Central memory CD4-positive, alpha-beta T cell (primary cell): ENCODE measurements at places on chromosomes 16 and 17.

DNA sequence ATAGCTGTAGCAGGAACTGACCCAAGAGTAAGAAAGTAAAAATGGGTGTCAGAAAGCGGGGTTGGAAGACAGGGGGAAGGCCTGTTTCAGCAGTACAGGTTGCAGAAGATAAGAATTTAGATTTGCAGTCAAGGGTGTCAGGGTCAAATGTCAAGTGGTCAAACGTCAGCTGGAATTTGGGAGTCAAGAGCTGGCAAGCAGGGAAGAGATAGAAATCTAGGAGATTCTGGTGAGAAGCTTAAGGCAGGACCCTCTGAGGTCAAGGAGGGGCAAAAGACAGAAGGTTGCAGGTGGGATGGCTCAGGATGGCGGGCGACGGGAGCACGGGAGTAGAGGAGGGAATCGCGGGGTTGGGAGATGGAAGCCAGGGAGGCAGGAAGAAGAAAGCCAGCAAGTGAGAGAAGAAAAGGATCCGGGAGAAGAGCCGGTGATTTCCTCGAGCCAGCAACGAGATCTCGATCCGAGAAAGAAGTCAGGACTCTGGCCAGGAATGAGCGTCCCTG is 335 bp downstream of the SLC25A35 start:
- no peak for DNase-seq

GRCh38 chr17:8314797-8315763 is 5.0 kb downstream of the ARHGEF15 start:
- DNase-seq = no peak

- DNase-seq = no peak
Observed at GRCh38 chr17:45370949-45371413, 54.2 kb upstream of the MAP3K14 start.

DNA sequence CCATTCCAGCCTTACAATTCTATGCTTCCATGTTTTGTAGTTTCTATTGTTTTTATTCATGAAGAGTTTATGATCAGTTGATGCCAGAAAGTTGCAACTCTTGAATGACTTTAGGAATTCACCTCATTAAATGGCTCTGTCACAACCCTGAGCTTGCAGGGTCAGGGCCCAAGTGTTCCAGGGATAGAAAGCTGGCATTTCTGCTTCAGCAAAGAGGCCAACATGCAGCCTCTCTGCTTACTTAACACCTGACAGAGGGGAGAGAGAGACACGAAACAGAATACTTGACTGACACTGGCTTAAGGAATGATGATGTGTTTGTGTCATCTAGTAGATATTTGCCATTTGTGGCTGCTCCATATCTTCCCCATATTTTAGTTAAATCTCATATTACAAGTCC is 328.1 kb downstream of the CA10 start:
- no peak for DNase-seq

DNA sequence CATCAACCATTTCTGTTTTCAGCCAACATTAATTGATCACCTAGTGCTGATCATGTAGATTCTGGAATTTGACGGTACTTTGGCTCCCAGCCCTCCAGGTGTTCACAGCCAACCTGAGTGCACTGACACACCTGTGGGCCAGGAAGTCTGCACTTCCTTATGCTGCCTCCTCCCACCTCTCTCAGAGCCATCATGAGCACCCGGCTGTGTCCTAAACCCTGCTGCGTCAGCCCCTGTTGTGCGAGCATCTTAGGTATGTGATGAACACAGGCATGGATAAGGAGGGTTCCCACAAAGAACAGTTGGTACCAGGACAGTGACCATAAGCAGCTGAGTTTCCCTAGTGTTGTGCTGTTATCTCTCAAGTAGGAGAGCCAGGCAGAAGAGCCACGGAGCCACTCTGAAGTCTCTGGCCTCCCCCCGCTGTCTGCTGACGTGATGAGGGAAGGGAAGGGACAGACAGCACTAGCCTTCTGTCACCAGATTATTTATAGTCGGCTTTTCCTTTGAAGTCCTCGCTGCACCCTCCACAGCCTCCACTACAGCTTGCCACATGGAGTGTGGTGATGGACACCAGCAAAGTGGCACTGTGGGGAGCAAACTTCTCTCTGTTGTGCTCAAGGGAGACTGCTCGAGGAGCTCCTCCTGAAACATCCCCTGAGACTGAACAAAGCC is 162.8 kb upstream of the ANKFN1 start:
- no peak for DNase-seq

DNA sequence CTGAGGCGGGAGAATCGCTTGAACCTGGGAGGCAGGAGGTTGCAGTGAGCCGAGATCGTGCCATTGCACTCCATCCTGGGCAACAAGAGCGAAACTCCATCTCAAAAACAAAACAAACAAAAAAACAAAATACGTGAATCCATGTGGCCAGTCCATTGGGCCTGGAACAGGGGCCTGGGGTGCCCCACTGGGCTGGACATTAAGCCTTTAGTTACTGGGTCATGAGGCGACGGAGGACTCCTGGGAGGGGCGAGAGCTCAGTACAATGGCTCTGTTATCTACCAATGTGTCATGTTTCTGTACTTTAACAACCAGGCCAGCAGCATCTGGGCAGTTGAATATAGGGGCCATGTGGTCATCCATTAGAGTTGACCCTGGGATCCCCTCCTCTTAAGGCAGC is 18.9 kb upstream of the CLEC18A start:
- no peak for DNase-seq

- DNase-seq = no peak
Observed at GRCh38 chr17:4734857-4735475, 3.7 kb downstream of the MED11 start.

GRCh38 chr16:13554005-13554404 is 365.9 kb upstream of the ERCC4 start:
- no peak for DNase-seq

DNA sequence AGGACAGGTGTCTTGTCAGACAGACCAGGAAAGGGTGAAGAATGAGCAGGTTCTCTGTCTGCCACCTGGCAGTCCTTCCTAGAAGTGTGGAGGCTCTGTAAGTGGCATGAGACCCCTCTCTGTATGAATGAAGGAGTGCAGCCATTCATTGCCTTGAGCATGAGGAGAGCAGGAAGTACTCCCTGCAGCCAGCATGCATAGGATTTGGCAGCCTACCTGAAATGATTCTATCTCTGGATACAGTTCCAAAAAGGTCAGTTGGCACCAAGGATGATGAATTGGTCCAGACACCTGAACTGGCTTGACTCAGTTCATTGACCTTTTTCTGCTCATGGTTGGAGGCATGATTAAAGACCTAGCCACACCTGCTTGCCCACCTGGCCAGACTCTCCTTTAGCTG is 163.0 kb downstream of the PRKCB start:
- DNase-seq = no peak

GRCh38 chr17:33651686-33652085 is 358.6 kb upstream of the ASIC2 start:
- DNase-seq = no peak

DNA sequence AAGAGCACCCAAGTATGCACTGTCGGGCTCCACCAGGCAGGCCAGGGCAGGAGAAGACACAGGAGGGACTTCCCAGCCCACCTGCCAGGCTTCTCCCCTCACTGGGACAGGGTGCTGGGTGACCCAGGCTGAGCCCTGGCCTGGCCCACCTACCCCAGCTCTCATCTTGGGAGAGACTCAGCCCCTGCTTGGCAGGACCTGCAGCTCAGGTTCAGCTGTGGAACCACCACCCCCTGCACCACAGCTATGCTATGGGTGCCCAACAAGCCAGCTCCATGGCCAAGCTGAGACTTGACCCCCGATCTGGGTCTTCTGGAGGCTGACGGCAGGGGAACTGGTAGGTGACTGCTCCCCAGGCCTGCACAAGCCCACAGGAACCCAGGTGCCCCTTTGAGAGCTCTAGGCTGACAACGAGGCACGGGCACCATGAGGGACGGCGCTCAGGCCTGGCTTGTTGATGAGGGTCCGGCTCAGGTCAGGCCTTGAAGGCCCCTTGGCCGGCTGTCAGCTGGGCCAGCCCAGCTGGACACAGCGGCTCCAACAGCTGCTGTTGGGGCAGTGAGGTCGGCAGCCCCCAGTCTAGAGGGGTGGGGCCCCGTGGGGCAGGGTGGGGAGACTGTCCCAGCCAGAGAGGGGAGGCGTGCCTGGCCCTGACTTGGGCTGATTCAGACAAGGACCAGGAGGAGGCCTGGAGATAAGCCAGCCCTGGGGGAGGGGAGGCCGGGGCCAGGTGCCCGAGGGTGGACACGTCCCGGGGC is 4.6 kb downstream of the RPUSD1 start:
- DNase-seq = no peak

DNA sequence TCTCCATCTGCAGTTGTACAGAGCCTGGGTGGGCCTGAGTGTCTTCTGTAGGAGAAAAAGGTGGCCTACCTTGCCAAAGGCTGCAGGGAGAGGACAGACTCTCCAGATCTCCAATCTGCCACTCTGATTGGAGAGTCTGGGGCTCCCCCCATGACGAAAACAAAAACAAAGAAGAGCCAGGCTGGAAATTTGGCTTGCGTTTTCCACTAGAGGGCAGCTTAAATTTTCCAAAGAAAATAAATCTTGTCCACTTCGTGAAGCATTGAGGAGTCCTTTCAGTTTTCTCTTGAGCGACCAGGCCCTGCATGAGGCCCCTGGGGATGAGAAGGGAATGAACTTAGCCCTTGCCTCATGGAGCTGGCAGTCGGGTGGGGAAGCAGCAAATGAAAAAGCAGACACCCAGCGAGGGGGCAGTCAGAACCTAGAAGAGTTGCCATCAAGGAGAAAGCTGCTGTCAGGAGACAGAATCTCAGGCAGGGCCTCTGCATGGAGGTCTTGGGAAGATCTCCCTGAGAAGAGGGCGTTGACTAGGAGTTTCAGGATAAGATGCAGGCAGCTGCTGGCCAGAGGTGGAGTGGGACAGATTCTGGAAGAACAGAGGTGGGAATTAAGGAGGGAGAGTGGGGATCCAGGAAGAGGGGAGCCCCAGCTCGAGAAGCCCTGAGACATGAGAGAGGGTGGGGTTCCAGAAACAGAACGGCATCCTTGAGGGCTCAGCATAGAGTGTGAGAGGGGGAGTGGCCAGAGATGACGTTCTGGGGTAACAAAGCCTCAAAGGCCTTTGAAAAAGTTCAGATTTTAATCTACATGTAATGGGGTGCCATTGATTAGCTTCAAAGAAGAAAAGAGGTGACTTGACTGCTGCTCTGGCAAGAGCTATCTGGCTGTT is 8.4 kb upstream of the SHCBP1 start:
- DNase-seq = no peak

DNA sequence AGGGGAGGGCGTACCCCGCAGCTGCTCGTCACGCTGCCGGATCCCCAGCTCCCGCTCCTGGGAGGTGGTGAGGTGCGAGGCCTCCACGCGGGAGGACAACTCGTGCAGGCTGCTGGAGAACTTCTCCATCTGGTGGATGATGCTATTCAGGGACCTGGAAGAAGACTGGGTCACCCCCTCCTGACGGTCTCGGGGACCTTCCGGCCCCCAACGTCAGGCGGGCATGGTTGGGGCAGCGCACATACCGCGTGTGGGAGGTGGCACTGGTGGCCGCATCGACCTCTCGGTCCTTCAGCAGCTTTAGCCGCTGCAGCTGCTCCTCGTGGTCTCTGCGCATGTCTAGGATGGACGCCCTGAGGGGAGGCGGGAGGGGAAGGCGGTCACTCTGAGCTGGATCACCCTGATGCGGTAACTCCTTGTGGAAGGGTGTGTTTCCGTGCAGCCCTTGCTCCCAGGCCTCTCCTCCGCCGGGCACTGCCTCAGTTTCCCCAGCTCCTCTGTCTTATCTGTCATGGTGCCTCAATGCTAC is 13.3 kb upstream of the MRPL38 start:
- DNase-seq = no peak

DNA sequence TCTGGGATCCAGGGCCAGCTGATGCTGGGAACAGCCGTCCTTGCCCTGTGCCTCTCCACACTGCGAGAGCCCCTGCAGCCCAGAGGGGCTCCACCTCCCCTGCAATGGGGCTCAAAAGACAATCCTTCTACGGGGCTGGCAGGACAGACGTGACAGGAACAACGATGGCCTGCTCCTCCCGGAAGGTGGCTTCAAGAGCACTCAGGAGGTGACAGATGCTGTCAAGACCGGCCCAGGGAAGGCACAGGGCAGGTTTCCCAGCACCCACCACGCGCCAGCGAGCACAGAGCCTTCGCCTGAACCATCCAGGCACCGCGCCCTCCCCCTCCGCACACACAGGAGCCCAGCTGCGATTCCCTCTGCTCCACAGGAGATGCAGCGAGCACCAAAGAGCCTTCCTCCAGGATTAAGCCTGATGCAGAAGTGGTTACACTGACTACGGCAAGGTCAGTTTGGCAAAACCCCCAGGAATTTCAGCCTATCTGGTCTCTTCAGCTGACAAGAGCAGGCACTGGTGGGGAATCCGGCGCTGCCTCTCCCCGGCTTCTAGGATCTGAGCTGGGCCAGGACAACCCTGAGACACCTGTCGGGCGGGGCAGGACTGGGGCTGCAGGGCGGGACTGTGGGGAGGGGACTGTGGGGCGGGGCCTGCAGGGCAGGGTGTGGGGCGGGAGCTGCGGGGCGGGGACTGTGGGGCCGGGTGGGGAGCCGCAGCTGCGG is 103.4 kb downstream of the ZNF778 start:
- DNase-seq = no peak

DNA sequence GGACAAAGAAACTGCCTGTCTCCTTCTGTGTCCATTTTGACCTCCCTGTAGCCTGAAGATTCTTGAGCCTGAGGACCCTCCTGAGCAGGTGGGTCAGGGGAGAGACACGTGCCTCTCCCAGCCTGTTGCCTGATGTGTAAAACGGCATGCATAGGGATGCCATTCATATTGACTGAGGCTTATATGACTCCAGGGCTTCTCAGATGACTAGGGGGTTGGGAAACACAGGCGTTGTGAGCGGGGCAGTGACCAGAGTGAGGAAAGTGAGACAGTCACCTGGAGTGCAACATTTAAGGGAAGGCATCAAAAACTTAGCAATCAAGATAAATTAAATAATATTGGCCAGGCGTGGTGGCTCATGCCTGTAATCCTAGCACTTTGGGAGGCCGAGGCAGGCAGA is 5.1 kb upstream of the SLC16A5 start:
- DNase-seq = no peak

GRCh38 chr17:64384253-64385186 is 6.1 kb downstream of the PECAM1 start:
- no peak for DNase-seq

GRCh38 chr16:2343211-2343610 is 2.7 kb upstream of the ABCA3 start:
- DNase-seq = no peak

GRCh38 chr16:85479972-85480726 is 133.0 kb upstream of the GSE1 start:
- no peak for DNase-seq

GRCh38 chr16:65445313-65446260 is 323.7 kb upstream of the CDH11 start:
- DNase-seq = no peak

GRCh38 chr17:47763913-47764582 is 31.0 kb downstream of the TBX21 start:
- no peak for DNase-seq

- DNase-seq = no peak
Observed at GRCh38 chr16:79287424-79287917, 313.1 kb downstream of the MAF start.

- DNase-seq = no peak
Observed at GRCh38 chr17:3497101-3497500, 21.3 kb downstream of the ASPA start.

DNA sequence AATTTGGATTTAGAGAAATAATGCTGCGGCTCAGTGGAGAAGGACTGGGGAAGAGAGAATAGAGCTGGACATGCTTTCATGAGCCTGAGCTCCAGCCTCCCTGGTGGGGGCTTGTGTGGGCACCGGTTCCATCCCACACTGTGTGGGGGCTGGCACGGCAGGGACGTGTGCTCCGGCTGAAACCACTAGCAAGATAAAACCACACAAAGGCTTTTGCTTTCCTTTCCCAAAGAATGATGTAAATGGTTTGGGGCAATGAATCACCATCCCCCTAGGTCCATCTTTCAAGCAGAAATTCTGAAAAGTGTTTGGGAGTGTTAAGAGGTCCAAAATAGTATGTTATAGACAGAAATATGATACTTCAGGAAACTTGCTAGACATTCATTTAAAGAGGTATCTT is 77.0 kb downstream of the CDH11 start:
- no peak for DNase-seq
